ENCODE measurements at places on chromosomes 3 and 15.

DNA sequence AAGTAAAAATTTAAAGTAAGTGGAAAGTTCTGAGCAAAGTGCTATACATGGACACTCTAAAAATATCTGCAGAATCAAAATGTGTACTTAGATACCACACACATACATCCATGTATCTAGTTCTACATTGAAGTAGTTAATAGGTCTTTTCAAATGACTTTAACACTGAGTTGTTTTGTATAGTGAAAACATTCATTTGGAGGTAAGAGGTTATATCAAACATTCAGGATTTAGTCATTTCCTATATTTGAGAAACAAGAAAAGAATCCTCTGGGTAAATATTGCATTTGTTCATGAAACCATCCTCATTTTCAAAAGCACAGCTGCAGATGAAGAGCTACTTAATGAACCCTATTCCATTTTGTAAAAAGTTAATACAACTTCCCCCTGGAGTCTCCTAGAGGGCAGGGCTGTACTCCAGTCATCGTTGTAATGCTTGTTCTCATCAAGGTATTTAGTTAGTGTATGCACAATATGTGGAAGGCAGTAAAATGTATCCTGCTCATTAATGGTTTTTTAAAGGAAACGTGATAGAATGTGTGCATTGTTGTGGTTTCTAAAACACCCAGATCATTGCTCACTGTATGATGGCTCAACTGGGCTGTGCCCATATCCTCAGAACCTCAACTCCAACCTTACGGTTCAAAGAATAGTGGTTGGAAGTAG is 26.2 kb downstream of the ARPP21 start:
- DNase-seq: no peak

DNA sequence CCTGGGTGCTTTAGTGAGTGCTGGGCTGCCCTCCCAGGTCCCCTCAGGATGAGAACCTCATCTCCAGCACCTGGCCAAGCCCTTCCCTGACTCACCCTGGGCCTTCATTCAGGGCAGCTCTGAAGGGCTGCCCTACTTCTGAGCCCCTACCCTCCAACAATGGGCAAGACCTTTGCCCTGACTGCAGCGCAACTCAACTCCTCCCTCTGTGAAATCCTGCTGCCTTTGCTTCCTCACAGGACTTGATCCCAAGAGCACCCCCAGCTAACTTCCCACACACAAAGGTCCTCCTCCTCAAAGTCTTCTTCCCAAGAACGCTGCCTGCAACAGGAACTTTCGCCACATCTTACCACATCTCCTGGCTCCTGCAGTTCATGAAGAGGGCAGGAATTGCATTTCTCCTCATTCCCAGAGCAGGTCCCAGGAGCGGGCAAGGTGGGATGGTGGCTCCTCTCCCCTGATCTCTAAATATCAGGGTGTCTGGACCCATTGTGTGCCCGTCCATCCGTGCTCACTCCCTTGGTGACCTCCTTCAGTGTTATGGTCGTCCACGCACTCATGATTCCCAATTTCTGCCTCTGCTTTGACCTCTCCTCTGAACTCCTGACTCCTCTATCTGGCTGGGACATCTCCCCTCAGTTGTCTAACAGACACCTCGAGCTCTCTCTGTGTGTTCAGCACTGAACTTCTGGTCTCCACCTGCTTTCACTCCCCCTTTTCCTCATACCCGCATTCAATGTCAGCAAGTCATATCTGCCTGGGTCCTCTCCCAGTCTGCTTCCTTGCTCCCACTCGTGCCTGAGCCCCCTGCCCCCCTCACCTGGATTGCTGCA is 4.5 kb upstream of the SSUH2 start:
- no peak for DNase-seq

GRCh38 chr3:46908294-46908985 is 30.9 kb downstream of the PTH1R start:
- no peak for DNase-seq

- DNase-seq: no peak
Measured at GRCh38 chr3:178671791-178672190, 135.6 kb downstream of the KCNMB2 start.

- DNase-seq: no peak
Measured at GRCh38 chr3:194787650-194788049, 102.0 kb downstream of the FAM43A start.

DNA sequence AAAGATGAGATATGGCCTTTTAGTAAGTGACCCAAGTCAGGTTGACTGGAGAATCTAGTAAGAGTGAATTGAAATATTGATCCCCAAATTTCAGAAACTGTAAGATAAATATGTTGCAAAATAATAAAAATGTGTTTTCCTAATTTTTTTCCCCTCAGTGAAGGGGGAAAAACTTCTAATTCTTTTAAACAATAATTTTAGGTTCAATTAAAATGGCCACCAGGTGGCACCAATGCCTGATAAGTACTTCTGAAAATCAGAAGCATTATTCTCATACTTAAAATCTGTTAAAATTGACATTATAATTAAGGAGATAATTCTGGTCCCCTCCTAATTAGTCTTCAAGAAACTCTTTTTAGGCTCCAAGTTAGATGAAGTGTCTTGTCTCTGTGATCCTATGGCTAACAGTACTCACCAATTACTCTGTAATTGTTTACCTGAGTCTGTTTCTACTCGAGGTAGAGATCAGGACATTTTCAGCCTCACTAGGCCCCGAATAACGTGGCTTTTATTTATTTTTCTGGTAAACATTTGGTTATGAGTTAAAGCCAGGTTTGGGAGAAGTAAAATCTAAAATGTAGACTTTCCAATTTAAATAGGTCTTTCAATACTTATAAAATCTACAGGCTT is 52.6 kb downstream of the NMD3 start:
- no peak for DNase-seq

DNA sequence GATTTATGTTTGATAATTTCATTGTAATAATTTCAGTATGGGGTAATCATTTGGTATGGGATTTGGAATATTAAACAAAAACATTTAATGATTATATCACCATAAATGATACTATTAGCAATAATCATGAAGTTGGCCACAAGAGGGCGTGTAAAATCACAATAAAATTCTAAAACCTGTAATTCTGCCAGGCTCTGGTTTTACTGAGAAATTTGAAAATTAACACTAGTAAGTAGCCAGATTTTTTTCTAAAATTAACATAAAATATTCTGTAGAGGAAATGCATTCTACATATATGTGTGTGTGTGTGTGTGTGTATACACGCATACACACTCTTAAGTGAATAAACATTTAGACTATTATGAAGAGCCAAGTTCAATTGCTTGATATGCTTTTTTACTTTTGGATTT is 40.5 kb downstream of the FEZF2 start:
- DNase-seq: no peak

- DNase-seq: no peak
Measured at GRCh38 chr3:117408811-117409210, 699.2 kb downstream of the TUSC7 start.

DNA sequence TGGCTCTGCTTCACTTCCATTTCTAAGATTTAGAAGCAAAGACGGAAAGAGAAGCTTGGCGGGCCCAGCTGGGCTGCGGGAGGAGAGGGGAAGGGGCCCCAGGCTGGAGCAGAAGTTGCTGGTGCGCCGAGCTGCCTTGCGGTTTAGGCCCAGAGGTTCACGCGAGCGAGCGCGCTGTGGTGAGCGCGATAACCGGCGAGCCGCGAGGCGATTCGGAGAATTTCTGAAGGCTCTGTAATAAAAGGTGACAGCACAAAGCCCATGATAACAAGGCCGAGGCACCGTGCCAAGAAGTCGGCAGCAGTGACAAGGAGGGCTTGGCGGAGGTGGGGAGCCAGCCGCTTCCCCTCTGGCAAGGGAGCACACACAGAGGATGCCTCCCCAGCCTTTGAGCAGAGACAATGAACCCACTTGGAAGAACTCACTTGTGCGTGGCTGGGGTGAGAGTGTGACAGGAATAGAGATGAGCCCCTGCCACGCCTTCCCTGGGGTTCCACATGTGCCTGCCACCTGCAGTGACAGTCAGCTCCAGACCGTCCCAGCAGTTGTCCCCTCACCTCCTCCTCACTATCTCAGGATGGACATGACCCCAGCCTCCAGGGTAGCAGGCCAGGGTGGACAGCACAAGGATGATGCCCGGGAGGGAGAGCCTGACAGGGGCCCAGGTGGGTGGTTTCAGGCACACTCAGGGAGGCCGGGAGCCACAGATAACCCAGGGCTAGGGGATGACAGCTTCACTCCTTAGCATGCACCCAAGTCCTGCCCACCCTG is 315.2 kb downstream of the UACA start:
- no peak for DNase-seq

GRCh38 chr3:13769422-13769821 is 110.4 kb downstream of the WNT7A start:
- DNase-seq: no peak

DNA sequence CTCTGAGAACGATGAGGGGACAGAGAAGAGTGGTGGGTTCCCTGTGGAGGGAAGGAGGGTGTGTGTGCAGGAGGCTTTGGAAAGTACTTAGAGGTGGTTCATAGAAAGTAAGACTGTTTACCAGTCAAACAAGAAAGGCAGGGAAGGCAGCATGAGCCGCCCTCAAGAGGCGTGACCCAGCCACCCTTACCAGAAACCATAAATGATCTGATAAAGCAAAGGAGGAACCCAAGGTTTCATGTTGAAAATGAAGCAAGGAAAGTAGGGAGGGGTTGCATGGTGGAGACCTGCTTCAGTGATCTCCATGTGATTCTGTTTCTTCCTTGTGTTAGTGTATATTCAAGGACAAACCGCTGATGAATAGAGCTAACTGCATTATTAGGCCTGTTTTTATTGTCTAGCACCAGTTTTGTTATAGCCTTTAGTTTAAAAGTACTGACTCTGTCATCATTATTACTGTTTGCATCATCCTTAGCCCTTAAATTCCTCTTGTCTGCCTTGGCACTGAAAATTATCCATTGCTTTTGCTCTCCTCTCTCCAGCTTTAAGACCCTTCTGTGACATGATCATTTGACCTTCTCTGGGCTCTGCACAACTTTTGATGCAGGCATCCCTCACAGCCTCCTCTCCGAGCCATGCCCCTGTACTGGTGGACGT is 96.1 kb downstream of the STAC start:
- no peak for DNase-seq

DNA sequence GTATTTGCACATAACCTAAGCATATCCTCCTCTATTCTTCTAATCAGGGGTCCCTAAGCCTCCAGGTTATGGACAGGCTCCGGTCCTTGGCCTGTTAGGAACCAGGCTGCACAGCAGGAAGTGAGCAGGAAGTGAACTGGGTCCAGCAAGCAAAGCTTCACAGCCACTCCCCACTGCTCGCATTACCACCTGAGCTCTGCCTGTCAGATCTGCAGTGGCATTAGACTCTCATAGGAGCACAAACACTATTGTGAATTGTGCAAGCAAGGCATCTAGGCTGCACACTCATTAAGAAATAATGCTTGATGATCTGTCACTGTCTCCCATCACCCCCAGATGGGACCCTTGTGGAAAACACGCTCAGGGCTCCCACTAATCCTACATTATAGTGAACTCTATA is 9.8 kb downstream of the MSL2 start:
- no peak for DNase-seq

All from stimulated activated CD8-positive, alpha-beta memory T cell treated with anti-CD3 and anti-CD28 coated beads, Interleukin-15, amount 100 ng/mL, for 48 hours (primary cell).